ENCODE measurements at places on chromosomes 3 and 15.

- DNase-seq = peak; percentile 76
These were observed 17.2 kb upstream of the ANKDD1A start for GRCh38 chr15:64894395-64895056.

- no peak for DNase-seq
These were observed 13.9 kb upstream of the ANPEP start for GRCh38 chr15:89828281-89829145.

DNA sequence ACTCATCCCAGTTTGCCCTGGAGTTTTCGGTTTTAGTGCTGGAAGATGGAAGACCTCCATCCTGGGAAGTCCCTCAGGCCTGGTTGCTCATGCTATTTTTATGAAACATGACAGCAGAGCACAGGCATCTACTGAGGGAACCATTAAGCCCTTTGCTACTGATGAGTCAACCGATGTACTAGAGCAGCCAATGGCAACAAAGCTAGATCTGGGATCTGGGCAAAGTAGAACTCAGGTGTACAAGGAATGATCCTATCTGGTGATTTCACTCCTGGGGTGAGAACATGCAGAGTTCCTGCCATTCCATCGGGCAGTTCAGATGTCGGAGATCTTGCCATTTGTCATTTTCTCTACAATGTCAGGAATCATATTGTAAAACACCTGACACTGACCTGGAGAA lies 166.2 kb upstream of the NSMCE3 start:
- DNase-seq = no peak

DNA sequence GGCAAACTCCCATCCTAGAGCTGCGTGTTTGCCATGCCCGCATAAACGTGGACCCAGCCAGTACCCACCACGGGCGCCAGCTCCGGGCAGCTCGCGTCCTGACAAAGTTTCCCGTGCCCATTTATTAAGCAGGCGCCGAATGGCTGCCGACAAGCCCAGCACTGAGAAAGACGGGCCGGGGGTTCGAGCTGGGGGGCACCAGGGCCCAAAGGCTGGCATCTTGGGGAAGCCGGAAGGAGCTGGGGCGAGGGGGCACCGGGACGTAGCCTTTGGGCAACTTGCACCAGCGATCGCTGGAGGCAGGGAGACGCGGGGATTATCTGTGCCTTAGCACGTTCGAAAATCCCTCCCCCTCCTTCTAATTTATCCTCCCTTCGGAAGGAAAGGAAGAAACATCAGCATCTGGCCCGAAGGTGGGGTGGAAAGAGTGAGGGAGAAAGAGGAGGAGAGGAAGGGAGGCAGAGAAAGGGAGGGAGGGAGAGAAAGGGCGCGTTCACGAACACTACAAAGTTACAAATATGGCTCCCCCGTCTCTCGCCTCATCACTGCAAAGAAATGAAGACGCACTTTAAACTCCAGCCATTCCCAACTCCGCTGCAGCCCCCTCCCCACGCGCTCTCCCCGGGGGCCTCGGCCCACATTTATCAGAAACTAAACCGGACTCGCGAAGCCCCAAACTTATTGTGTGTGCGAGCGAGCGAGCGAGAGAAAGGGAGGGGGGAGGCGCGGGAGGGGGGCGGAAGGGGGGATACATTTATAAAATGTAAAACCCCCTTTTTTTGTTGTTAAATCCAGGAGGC lies 1.0 kb downstream of the ANP32A start:
- peak; percentile 40 for DNase-seq

DNA sequence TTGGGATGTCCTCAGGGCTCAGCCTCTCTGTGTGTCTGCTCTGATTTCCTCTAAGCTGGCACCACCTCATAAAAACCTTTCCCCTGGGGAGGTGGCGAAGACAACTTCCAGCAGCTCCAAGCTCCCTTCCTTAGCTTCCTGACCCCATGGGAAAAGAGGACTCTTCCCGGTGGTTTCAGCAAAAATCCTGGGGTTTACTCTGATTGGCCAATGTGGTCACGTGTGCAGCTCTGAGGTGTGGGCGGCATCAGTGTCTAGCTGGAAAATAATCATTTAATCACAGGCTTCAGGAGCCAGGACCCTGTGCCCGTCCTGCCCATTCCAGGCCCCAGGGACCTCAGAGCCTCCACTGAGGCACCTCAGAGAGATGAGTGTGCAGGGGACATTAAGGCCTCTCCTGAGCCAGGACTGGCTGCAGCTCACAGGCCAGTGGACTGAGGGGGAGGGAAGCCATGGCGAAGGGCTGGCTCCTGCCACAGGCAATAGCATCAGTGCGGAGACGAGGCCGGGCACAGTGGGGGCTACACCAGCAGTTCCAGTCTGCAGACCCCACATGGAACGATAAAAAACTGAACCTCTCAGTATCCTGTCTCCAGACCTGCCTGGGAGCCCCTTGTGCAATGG lies 104.1 kb downstream of the TPRA1 start:
- no peak for DNase-seq

DNA sequence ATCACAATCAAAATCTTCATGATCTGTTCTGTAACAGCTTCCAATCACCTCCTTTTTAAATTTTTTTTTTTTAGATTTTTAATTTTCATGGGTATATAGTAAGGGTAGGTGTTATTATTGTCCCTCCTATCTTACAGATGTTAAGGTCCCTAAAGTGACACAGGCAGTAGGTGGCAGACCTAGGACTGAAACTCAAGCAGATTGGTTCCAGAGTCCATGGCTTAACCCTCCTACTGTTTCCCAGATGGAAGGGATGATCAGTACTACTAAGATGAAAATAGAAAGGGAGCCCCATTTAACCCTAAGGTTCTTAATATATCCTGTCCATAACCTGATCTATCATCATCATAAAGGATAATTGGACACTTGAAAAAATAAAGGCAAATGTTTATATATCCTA lies 57.1 kb downstream of the CHAC1 start:
- no peak for DNase-seq

DNA sequence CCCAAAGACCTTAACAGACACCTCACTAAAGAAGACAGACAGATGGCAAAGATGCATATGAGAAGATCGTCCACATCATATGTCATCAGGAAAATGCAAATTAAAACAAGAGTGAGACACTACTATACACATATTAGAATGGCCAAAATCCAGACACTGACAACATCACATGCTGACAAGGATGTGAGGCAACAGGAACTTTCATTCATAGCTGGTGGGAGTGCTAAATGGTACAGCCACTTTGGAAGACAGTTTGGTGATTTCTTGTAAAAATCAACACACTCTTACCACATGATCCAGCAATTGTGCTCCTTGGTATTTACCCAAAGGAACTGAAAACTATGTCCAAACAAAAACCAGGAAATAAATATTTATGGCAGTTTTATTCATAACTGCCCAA lies 17.6 kb downstream of the CHDH start:
- no peak for DNase-seq

DNA sequence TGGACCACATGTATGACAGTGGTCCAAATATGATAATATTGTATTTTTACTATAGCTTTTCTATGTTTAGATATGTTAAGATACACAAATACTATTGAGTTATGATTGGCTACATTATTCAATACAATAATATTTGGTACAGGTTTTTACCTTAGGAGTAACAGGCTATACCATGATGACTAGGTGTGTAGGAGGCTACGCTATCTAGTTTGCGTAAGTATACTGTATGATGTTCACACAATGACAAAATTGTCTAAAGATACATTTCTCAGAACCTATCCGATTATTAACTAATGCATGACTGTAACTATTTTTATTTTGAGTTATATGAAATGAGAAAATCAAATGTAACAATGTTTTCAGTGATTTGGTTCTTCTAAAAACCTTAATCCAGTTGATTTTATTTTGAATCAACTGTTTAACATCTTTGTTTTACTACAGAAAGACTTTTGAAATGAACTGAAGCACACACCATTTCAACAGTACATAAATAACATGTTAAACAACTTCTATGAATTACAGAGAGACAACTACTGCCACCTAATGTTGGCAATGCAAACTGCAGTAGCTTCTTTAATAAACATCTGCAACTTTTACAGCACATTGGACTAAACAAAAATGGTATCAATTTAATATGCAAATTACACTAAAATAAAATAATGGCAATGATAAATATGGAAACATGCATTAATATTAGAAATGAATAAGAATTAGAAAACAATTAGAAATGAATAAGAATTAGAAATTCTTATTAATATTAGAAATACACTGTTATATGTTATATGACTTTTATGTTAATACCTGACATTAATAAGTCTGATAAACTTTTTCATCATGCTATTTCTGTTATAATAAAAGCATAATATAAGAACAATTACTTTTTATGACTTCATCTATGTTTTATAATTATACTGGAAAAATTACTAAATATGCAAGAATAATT lies 255.7 kb downstream of the MBNL1 start:
- DNase-seq = peak; percentile 49

DNA sequence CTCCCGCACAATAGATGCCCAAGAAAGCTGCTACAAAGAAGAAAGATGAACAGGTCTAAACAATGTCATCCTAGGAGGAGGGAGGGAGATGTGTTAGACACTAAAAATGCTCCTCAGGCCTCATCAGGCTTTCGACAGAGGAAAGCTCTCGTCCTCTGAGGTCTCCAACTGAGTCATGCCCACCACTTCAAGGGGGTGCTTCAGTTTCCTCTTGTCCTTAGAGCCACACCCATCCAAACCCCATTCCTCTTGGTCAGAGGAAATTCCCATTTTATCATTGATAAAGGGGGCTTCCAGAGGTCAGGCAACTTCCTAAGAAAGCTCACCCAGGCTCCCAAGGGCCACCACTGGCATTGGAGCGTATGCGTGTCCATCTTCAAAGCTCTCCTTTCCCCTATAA lies 50.1 kb downstream of the HEG1 start:
- DNase-seq = no peak

GRCh38 chr3:49712631-49713317 lies 6.7 kb downstream of the AMIGO3 start:
- DNase-seq = no peak

- peak; percentile 94 for DNase-seq
These were observed at the start of gene TATDN2 for GRCh38 chr3:10248184-10248983. Gene TATDN2 (plus strand): TSS chr3:10248459. CDS start chr3:10249201, 742 bp downstream.

- no peak for DNase-seq
These were observed 904.1 kb downstream of the OTOL1 start for GRCh38 chr3:162400697-162401096.

DNA sequence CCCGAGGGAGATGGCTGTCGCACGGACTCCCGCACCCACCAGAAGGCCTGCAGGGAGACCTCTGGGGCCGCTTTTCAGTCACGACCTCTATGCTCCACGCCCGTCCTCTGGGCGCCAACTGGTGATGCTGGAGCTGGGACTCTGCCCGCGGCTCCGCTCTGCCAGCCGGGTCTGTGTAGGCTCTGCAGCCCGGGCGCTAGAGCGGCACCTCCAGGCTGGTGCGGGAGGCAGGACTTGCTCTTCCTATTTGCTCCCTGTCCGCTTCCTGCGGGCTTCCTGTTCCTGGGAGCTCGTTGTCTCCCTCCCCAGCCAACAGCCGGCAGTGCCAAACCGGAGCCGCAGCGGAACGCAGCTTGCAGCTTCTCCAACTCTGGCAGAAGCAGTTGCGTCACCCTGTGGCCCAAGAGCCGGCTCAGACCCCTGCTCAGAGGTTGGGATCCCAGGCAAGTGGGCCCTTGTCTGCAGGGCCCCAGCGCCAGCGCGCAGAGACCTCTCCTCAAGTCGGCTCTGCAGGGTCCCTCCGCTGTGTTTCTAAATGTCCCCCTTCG lies 285.9 kb downstream of the XXYLT1 start:
- no peak for DNase-seq

DNA sequence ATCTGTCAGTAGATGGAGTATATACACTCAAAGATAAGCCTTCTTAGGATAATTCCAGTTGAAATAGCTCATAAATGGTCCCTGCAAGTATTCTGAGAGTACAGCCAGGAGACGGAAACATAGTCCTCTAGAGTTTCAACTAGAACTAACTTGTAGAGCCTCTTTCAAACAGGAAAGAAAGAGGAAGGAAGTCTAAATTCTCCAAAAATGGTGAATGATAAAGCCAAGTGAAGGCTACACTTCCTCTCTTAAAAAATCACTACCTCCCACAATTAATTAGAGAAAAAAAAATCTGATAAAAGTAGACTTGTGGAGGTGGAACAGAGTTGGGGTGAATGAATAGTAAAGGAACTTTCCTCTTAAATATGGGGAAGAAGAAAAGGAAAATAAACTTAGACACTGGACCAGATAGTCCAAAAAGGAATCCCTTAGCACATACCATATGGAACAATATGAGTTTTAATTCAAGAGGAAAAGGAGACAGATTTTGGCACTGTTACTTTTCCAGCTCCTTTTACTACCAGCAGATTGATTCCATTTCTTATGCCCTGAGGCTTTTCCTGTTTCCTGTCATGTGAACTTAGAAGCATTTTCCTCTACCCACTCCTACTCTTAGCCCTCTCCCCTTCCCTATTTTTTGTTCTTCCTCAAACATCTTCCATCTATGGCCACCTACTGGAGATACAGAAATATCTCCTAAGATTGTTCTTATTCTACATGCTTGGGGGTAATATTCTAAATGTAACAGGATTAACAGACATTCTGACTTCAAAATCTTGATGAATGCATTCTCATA lies 207.6 kb downstream of the CHST2 start:
- no peak for DNase-seq

DNA sequence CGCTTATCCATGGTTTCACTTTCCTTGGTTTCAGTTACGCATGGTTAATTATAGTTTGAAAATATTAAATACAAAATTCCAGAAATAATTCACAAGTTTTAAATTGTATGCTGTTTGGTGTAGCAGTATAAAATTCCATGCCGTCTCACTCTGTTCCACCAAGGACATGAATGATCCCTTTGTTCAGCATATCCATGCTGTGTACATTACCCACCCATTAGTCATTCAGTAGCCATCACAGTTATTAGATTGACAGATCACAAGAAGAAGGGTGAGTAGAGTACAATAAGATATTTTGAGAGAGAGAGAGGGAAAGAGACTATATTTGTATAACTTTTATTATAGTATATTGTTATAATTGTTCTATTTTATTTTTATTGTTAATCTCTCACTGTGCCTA lies 535.5 kb downstream of the SQOR start:
- no peak for DNase-seq

DNA sequence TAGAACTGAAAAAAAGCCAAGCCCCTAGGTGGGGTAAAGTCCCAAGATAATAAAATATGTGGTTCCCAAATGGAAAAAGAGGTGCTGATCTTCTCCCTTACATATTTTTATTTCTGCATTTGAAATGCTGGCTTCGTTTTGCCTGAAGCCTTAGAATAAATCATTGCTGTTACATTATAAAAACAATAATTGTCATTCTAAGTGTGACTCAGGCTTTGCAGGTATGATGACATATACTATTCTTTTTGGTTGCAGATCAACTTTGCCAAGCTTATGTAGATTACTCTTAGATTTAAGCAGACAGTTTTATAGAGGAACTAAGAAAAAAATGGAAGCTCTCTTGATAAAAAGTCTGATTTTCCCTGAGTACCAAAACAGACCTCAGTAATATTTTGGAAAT lies 7.5 kb downstream of the IDH3A start:
- DNase-seq = no peak

DNA sequence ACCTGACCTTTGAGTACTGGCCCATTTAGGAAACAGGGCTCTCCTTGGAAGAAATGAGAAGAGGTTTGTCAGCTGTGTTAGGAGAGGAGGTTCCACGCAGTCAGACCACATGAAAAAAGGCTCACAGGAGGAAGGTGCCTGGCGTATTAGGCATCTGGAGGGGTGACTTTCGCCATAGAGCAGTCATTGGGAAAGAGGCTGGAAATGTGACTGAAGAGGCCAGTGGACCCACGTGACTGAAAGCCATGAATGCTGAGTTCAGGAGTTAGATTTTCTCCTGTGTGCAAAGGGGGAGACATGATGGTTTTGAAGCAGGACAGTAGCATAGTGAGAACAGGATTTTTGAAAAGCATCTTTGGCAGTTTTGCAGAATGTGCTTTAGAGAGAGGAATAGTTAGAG lies 29.7 kb upstream of the RNF7 start:
- no peak for DNase-seq

GRCh38 chr3:4475804-4476203 lies 8.7 kb upstream of the SUMF1 start:
- no peak for DNase-seq

Data from activated naive CD4-positive, alpha-beta T cell treated with anti-CD3 and anti-CD28 coated beads, Interleukin-2, amount 50 U/mL, for 72 hours (primary cell).